ENCODE measurements at places on chromosomes 12 and 14.

- no peak for DNase-seq
Measured at GRCh38 chr14:35292770-35293561, 784 bp downstream of the PSMA6 start.

GRCh38 chr12:107134558-107134957 lies 41.2 kb upstream of the CRY1 start:
- peak; percentile 9 for DNase-seq

DNA sequence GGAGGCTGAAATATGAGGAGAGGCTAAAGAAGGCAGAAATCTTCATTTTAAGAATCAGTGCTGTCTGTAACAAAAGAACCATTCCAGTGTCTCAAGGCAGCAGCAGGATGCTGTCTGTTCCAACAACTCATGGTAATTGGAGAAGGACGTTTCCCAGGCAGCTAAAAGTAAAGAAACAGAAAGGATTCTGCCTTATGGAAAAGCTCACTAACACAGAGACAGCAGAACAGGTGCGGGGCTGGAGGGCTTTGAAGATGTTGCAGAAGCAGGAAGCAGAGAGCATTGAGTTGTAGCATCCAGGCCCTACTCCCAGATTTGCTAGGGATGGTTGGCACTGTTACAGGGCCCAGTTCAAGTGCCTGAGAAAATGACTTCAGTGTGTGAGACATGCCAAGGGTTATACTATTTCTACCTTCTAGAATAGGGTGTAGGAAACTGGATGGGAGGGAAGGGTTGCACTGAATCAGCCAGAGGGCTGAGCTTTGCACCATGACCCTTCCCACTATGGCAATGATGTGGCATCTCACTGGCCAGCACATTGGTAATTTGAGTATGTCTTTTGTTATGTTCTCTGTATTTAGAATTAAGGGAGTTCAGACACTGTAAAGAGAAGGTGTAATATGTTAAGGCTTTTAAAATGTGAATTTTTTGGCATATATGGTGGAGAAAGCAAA lies 160.0 kb upstream of the FBXO33 start:
- no peak for DNase-seq

DNA sequence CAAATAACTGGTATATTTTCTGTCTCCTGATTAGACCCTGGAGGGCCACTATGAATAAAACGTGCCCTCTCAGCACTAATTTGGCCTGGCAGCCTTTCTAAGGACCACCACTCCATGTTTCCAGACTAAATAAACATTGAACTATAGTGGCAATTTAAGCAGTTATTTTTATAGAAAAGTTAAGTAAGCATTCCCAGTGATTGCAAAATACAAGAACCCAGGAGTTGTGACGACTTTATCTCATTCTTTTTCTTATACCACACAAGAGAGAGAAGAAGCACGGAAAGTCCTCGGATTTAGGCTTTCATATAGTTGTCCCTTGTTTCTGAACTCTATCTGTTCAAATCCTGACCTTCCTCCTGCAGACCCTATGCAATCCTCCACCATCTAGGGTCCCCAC lies 23.1 kb upstream of the STRAP start:
- DNase-seq: no peak

- no peak for DNase-seq
Measured at GRCh38 chr12:121705514-121705913, 7.0 kb upstream of the TMEM120B start.

- DNase-seq: no peak
Measured at GRCh38 chr14:65940056-65940735, 527.7 kb downstream of the FUT8 start.

Measured in T-helper 17 cell (primary cell).